Suppressor macrophage treated with lipopolysaccharide for 1 hour (primary cell): ENCODE measurements at places on chromosomes 16 and 17.

DNA sequence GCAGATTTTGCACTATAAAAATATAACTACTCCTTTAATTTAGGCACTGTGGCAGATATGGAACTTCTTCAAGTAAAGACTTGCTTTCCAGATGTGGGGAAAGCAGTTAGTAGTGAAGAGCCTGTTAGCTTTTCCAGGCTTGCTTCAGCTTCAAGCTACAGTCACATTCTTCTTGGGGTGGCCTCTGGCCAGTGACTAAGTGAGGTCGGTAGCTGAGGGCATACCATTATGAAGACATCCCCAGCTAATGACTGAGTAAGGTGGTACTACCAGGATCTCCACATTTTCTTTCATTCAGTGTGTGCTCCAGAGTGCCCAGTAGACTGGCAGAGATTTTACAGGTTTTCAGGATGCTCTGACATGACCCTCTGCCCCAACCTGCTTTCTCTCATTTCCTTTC lies 167.1 kb upstream of the KIF2B start:
- no peak for DNase-seq

GRCh38 chr16:14354561-14355351 lies 275.3 kb downstream of the PARN start:
- peak; percentile 89 for DNase-seq

- no peak for DNase-seq
These were observed 31.9 kb upstream of the NUDT7 start for GRCh38 chr16:77690416-77690815.

DNA sequence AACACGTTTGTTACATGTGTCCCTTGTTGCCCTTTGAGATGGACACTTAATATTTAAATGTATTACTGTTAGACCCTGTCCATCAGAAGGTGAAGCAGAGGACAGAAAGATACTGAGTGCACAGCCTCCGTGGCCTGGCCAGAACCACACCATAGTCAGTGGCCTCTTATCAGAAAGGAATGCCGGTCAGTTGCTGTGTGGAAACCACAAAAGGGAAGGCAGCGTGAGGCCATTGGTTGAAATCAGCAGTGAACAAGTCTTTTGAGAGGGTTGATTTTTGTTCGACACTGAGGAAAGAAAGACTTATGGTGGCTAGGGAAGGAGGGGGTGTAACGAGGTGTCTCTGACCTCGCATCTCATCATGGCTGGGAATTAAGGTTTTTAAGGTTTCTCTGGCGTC lies 85.4 kb upstream of the CLEC18A start:
- DNase-seq = no peak

DNA sequence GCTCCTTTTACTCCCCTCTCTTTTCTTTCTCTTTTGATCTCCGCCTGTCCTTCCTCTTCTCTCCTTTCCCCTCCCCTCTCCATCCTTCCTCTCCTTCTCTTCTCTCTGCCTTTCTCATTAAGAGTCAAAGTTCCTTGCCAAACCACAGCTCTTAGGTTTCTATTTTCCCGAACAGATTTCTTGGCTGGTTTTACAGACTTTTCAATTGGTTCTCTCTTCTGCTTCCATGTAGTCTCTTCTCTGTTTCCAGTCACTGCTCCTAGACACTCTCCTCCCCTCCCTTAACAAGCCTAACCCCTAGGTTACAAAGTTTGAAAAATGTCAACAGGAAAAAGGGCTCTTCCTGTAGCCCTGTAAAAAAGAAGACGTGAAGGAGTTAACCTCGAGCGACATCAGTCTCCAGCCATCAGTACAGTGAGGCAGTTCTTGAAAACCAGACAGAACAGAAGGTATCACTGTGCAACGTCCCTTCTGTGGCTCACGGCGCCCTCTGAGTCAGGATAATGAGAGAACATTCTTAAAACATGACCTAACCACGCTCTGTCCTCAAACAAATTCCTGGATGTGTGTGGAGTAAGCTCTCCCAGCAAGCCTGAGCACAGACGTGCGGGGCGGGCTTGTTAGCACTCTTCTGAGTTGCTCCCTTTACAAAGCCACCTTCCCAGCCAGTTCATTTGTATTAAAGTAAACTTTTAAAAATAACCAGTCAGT lies 11.6 kb upstream of the MARCHF10 start:
- DNase-seq = peak; percentile 28

DNA sequence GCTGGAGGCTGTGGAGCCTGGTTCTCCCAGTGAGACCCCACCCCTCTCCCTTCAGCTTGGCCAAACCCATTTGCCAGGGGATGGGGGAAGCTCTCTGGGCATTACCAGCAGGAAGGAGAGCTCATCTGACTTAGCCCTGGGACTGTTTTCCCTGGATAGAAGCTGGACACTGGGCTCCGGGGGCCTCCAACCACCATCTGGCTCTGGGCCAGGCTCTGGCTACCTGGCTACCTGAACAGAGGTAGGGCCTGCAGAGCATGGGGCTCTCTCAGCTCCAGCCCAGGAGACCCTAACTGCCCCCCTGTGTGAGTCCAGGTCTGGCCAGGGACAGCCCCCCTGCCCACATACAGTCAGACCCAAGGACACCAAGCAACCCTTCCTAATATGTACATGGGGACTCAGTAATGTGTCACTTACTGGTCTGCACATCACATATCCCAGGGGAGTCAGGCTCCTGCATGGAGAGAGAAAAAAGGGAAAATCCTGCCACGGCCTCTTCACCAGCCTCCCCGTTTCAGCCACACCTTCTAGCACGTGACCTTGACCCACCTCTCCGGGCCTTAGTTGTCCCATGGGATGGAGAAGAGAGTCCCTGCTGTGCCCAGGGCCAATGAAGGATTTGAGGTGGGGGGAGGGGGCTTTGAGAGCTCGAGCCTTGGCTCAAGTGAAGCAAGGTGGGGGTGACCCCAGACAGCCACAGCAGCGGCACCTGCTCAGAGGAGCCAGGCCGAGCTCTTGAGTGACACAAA lies 13.8 kb downstream of the CNGB1 start:
- no peak for DNase-seq

DNA sequence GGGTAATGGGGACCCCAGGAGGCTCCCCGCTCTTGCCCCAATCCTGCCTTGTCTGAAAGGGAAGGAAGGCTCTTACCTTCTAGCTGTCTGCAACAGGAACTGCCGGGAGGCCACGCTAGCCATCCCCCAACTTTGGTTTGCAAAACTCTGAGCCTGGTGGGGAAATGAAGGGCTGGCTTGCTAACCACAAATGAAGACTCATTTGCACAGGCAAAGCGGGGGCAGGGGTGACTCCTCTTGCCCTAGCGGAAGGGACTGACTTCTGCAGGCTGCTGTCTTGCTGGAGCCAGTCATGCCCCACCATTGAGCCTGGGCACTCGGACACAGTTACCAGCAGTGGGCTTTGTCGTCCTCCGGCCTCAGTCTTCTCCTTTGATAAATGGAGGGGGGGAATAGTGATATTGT lies 52.6 kb downstream of the PLCG2 start:
- DNase-seq = peak; percentile 97

DNA sequence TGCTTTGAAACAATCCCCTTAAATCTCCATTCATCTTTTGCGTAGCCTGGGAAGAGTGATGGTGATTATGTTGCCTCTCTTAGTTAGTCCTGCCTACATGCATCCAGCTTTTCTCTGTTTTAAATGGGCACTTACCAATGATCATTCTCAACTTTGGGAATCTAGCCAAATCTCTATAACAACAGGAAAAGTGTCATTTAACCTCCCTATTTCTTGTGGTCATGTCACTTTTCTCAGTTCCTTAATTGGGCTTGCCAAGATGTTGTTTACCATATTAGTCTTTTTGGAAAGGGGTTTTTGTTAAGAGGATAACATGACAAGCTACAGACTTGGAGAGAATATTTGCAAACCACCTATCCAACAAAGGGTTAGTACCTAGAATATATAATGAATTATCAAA lies 15.6 kb upstream of the CLEC10A start:
- peak; percentile 91 for DNase-seq

DNA sequence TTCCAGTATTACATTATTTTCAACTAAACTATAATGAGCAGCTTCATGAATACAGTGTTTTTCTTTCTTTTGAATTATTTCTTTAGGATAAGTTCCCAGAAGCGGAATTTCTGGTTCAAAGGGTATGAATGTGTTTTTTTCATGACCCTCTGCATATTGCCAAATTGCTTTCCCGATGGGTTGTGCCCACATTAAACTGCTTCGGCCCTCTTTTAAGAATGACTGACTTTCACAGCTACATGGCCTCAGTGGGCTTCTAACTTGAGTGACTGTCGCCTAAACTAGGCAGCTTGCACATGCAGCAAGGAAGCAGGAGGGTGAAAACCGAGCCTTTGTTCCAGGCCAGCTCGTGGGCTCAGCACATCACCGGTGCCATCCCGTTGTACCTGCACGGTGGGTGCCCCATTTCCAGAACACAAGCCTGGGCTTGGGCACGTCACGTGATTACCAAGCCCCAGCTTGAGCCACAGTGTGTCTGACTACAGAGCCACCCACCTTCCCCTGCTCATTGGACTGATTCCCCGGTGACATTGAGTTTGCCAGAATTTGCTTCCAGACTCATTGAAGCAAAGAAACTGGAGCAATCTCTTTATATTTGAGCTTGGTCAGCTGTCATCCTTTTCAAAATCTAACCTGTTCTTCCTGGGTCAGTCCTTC lies 112.8 kb downstream of the CLEC16A start:
- DNase-seq = no peak

- no peak for DNase-seq
These were observed 882 bp upstream of the ATP6V0C start for GRCh38 chr16:2512735-2513404.

DNA sequence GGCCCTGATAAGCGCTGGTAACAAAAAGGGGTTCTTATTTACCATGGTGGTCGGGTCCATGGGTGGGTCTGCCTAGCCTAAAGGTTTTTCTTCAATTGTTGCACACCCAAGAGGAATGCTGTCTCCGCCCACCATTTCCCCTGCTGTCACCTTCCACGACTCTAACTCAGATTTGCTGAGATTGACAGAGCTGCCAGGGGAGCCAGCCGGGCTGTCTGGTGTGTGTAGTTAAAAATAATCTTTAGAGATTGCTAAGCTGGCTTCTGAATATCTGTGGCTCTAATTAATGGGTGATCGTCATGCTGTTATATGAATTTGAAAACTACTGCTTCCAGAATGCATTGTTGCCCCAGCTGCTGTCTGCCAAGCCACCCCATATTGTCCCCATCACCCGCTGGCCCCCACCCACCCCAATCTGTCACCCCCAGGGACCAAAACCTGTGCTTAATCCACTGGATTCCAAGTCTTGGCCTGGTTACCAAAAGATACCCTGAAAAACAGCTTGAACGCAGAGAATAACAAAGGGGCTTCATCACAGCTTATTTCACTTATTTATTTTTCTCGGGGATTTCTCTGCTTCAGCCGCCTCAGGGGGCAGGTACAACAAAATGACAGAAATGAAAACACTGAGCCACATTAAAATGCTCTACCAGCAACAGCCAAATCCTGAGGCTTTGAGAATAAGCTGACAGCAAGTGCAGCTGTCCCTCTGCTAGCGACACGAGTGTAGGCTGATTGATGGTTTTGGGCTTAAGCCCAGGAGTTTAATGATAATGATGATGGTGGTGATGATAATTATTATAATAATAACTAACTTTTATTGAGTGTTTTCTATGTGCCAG lies 46.1 kb upstream of the NLK start:
- no peak for DNase-seq

GRCh38 chr16:24953721-24954120 lies 61.4 kb downstream of the ARHGAP17 start:
- no peak for DNase-seq

GRCh38 chr17:6139447-6139832 lies 69.3 kb downstream of the WSCD1 start:
- no peak for DNase-seq

DNA sequence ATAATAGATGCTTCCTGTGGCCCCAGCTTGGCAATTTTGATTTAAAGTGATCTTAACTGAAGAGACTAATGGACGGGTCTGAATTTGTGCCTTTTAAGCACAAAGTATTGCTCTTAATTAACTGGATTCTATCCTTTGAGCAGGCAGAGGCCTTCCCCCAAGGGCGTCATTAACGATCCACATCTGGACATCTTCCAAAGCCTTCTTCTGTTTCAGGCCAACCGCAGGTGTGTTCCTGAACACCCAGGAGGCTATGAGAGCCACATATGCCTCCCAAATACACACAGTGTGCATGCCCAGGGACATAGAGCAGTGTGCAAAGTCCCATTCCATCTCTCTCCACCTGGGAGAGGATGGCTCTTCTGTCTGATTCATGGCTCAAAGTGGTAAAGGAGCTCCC lies 42.3 kb downstream of the MAPT start:
- no peak for DNase-seq

- DNase-seq = no peak
These were observed 240.7 kb downstream of the RBFOX3 start for GRCh38 chr17:79370126-79370525.

- DNase-seq = no peak
These were observed 10.4 kb upstream of the KRT10 start for GRCh38 chr17:40832840-40833239.

- no peak for DNase-seq
These were observed 474.4 kb downstream of the SLC39A11 start for GRCh38 chr17:72618001-72618509.

GRCh38 chr17:61053469-61053868 lies 346.2 kb upstream of the TBX2 start:
- DNase-seq = no peak

DNA sequence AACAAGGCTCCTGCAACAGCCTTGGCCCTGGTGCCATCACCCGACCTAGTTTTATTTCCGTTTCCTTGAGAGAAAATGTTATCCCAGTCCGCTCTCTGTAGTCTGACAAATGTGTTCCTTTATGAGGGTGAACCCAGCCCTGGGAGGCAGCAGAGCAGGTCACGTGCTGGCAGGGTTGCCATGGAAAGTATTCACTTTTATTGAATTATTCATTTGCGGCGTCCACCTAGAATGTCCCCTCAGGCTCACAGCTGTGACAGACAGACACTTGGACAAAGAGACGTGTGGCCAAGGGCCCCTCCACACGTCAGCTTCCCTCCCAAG lies 90.0 kb downstream of the WSCD1 start:
- no peak for DNase-seq

GRCh38 chr16:78240459-78241222 lies 141.2 kb downstream of the WWOX start:
- no peak for DNase-seq

DNA sequence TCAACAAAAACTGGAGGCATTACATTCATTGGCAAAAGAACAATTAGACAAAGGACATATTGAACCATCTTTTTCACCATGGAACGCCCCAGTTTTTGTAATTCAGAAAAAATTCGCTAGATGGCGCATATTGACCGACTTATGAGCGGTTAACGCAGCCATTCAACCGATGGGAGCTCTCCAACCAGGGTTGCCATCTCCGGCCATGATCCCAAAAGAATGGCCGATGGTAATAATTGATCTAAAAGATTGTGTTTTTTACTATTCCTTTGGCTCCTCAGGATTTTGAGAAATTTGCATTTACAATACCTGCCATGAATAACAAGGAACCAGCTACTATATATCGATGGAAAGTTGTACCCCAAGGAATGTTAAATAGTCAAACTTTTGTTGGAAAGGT lies 21.4 kb downstream of the ALOX15B start:
- peak; percentile 83 for DNase-seq

DNA sequence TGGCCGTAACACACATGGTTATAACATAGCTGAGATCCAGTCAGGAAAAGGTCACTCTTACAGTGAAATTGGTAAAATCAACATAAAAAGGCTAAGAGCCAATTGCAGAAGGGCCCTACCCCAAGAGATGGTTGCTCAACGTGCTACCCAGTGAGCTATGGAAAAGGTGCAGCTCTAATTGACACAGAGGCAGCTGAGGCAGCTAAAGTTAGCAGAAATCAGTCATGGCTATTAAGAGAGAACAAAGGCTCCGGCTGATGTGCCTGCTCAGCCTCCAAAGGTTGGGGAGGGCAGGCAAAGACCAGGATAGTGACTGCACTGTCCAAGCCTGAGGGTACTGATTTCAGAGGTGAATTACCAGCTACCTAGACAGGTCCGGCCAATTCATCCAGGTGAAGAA lies 76.5 kb upstream of the ATP2A3 start:
- DNase-seq = no peak
